Lung (tissue), 17 donors: ENCODE measurements at places on chromosomes 6 and 20. TPM values are rescaled to one million over a fixed set of nuclear protein-coding genes. Genes with fewer than 3 reads are reported as not detected.

SLC26A8 gene
- 0.20 TPM for polyA plus RNA-seq

LY6G6F gene
- not detected for polyA plus RNA-seq

BIRC7 gene
- polyA plus RNA-seq, result 0.57 TPM

ARID1B gene
- 10.5 TPM for polyA plus RNA-seq

CST1 gene
- not detected for polyA plus RNA-seq

C20orf141 gene
- not detected for polyA plus RNA-seq

ECT2L gene
- 4.0 TPM for polyA plus RNA-seq

NR2E1 gene
- polyA plus RNA-seq, result not detected

TSHZ2 gene
- 1.9 TPM for polyA plus RNA-seq

EGFL8 gene
- polyA plus RNA-seq, result 3.8 TPM

KIAA1586 gene
- polyA plus RNA-seq, result 2.0 TPM

ENTPD6 gene
- polyA plus RNA-seq, result 52.5 TPM

PHACTR3 gene
- polyA plus RNA-seq, result 6.6 TPM

TOX2 gene
- polyA plus RNA-seq, result 13.5 TPM

STMND1 gene
- polyA plus RNA-seq, result 4.6 TPM

SLC52A3 gene
- 1.5 TPM for polyA plus RNA-seq

COL21A1 gene
- polyA plus RNA-seq, result 5.3 TPM

CFAP206 gene
- 2.3 TPM for polyA plus RNA-seq

PAQR8 gene
- 3.4 TPM for polyA plus RNA-seq

TPBG gene
- 6.1 TPM for polyA plus RNA-seq

ASIP gene
- 0.87 TPM for polyA plus RNA-seq

SOX4 gene
- 10.2 TPM for polyA plus RNA-seq

HSPA12B gene
- 11.4 TPM for polyA plus RNA-seq

BPIFB4 gene
- polyA plus RNA-seq, result 0.25 TPM

INSM1 gene
- 0.04 TPM for polyA plus RNA-seq

DEFB124 gene
- polyA plus RNA-seq, result 0.18 TPM

PTCRA gene
- 5.5 TPM for polyA plus RNA-seq

TTK gene
- polyA plus RNA-seq, result 0.69 TPM

ELOVL2 gene
- polyA plus RNA-seq, result 0.16 TPM
